ENCODE measurements at places on chromosomes 2 and 18. TPM values are rescaled to one million over a fixed set of nuclear protein-coding genes. Genes with fewer than 3 reads are reported as not detected.

- peak; percentile 62 for DNase-seq
Measured at GRCh38 chr2:233053928-233054784, 6.0 kb upstream of the INPP5D start.

GRCh38 chr2:138665937-138666336, 114.3 kb downstream of the NXPH2 start:
- no peak for DNase-seq

GRCh38 chr18:58557008-58557435, 71.9 kb downstream of the ALPK2 start:
- peak; percentile 55 for DNase-seq

- no peak for DNase-seq
Measured at GRCh38 chr18:56532176-56532840, 106.1 kb downstream of the TXNL1 start.

- DNase-seq, result no peak
Measured at GRCh38 chr2:241068136-241068941, 33.7 kb downstream of the MTERF4 start.

GRCh38 chr18:25832001-25832604, 258.3 kb downstream of the SS18 start:
- DNase-seq, result peak; percentile 61

DNA sequence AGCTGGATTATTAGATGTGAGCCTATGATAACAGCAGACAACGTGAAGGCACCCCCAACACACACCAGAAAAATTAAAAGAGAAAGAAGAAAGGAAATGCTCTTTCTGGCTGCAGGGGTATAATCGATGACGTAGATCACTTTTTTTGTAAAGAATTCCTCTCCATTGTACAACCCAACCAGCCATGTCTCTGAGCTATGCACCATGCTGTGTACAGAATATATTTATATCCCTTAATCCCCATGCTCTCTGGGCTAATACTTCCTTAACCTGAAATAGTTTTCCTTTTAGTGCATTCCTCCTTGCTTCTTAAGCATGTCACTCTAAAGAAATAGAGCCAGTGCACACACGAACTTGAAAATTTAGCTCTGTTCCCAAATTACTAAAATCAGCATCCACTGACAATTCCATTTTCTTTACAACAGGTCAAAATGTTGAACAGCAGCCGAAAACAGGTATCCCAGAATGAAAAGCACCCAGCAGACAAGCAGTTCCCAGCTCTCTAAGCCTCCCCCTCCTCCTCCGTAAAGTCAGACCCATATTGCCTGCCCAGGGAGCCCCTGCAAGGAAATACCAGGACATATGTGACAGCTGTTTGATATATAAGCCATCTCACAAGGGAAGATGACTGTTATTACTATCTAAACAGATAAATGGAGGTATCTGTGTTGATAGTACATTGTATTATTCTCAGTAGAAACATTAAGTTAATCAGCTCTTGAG, 247.4 kb upstream of the RAB6C start:
- DNase-seq, result no peak

DNA sequence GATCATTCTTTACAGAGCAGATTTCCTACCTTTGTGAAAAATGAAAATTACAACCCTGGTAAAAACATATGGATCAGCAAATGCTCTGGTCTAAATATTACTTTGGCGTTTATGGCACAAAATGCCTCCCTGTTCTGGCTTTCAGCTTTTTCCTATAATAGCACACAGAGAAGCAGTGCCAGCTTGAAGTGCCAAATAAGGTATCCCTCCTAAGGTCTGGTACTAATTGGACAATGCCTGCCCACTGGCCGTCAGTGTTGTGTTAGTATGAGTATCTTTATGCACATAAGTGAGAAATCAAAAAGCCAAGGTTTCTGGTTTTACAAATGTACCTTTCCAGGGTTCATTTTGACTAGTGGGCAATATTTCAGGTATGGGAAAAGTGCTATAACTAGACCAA, 1293.7 kb upstream of the FAM98A start:
- no peak for DNase-seq

DNA sequence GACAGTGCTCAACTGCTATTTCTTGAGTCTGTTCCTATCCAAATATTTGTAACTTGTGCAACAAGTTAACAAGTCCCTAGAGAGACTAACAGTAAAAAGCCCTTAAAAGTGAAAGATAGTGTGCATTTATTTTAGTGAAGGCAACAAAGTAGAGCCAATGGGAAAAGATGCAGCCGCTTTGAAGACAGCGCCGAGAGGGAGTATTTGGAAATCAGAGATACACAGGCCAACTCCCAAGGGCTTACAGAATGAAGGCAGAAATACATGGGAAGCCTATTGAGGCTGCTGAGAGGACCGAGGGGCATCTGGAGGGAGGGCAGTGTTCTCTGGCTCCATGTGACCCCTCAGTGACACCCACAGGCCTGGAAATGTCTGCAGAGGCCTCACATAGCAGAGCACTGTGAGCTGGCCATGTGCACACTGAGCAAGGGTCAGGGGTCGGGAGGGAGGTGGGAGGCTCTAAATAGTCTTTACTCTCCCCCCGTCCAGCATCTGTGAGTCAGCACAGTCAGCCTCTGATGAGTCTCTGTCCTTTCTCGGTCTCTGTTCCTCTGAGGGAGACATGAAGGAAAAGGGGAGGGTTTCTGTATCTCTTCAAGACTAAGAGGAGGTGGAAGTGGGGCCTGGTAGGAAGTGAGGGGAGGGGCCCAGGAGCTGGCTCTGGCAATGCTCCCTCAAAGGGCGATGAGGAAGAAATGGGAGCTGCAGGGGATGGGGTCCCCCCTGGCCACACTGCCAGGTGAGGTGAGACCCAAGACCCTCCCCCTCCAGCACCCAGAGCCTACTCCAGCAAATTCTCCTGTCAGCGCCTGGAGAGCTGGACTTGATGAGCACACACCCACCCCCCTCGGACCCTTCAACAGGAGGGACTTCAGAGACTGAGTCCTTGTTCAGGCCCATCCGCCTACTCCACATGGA, 133.6 kb downstream of the SP3 start:
- DNase-seq, result peak; percentile 73

DNA sequence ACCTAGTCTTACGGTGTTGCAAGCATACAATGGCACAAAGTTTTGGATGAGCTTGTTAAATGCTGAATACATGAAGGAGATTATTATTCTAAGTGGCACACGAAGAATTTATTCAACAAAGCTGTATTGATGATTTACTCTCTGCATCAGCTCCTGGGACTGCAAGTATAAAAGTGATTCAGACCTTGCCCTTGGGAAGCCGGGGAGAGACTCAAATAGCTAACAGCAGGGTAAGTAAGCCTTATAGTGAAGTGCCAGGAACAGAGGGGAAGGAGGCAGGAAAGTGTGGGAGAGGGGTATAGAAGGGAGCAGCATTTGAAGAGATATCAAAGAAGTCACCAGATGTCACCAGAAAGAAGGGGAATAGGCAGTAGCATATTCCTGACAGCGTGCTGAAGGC, 115.4 kb downstream of the MCFD2 start:
- DNase-seq, result no peak

DNA sequence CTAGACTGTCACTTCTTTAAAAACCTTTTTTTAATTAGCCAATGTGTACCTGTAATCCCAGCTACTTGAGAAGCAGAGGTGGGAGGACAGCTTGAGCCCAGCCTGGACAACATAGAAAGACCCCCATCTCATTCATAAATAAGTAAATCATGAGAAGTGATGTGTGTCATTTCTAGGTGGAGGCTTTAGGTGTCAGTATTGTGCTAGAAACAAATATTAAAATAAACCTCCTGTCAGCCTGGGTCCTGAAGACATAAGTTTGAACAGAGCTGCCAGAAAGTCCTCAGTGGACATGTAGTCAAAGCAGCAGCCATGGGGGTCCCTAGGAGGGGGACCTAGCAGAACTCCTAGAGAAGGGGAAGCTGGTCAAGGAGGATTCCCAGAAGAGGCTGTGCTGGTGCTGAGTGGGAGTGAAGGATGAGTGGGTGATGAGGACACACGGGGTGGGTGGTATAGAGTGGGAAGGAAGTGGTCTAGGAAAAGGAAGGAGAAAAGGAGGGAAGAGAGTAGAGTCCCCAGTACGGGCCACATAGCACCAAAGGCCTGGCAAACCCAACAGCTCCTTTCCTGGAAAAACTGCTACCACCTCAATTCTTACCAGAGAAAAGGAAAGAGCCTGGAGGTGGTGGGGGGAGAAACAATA, 316.6 kb upstream of the NCKAP5 start:
- DNase-seq, result no peak

GRCh38 chr2:121884511-121884921, 129.1 kb downstream of the TSN start:
- DNase-seq, result no peak

DNA sequence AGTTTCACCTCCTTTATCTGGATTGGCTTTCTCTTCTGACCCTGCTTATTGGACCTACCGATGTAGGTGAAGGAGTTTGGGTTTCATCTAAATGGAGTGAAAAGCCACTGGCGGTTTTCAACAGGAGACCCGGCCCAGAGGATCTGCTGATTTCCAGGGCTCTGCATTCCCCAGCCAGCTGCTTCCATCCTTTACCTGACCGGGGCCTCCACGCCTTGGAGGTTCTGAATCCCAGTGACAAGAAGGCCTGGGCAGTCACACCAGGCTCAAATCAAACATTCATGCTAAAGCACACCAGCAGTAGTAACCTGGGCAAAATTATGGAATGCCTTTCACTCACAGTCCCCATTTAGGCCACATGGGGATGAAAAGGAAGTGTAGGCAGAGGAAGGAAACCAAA, 30.0 kb upstream of the RTTN start:
- no peak for DNase-seq

GRCh38 chr2:20175931-20176330, 49.0 kb downstream of the SDC1 start:
- DNase-seq, result no peak

- no peak for DNase-seq
Measured at GRCh38 chr2:209821806-209822205, 50.2 kb downstream of the UNC80 start.

DNA sequence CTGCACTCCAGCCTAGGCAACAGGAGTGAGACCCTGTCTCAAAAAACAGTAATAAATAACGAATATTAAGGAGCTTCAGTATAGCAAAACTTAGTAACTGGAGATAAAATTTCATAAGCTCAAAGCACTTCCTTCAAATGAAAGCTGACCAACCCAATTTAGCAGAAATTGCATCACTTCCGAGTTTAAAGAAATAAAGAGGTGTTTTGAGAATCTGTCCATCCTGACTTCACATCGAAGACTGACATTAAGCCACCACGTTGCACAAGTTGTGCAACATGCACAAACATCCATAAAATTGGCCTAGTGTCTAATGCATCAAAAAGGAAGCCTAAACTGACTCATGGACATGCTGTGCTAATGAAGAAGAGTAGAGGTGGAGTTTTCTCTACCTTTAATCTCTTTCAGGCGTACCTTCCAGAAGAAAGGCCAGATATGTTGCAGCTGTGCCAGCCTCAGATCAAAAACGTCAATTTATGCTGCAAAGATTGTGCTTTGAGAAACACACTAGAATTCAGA, 7.7 kb upstream of the DSG3 start:
- DNase-seq, result no peak

GRCh38 chr2:133092571-133092970, 422.6 kb upstream of the LYPD1 start:
- no peak for DNase-seq

DNA sequence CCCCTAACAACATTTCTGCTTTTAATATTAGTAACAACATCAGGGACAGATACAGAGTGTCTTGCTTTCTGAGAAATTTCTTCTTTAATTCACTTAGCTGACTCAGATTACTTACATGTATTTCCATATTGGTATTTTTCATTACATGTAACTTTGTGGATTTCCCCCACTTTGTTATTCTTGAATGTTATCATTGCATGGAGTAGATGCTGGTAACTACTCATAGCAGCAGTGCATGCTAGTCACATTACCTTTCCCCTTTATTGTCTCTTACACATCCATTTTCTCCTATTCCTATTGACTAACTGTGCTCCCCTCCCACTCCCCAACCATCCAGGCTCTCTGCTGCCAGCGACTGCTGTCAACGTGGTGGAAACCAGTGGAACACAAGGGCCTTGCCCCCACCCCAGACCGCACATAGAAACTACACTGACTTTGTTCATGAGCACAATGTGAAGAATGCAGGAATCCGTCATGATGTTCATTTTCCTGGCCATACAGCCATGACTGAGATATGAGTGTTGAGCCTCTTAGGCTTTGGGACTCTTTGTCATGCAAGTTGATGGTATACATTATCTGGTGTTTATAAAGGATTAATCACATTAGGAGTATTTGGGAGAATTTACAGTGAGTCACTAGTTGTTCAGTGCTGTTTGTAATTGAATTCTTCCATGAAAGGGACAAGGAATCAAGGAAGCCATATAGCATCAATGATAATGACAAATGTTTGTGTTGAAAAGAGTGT, 91.0 kb downstream of the EPB41L5 start:
- no peak for DNase-seq

GRCh38 chr2:232632904-232633412, 446 bp upstream of the EFHD1 start:
- DNase-seq, result peak; percentile 84

DNA sequence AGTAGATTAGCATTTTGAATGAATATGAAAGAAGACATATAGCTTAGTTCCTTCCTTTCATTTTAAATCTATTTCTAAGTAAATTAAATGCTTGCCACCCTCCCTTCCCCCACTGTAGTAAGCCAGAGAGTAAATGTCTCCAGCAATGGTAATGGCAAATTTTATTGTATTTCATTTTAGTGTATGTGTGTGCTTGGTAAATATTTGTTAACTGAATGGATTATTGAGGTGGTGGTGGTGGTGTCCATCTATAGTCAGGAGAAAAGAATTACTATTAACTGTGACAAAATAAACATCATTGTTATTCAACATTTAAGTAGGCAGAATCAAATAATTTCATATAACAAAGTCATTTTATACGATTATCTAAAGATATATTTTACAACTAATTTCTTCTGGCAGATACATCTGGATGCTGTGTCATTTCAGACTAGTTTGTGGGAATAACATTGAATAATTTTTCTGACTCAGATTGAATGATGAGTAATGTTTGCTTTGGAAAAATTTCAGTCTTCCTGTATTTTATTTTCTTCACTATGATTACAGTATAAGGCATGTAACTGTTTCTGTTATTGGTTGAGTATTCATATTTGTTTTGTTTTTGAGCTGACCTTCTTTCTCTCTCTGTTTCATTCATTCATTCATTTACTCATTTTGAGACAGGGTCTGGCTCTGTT, 18.3 kb downstream of the ASXL3 start:
- DNase-seq, result no peak

DNA sequence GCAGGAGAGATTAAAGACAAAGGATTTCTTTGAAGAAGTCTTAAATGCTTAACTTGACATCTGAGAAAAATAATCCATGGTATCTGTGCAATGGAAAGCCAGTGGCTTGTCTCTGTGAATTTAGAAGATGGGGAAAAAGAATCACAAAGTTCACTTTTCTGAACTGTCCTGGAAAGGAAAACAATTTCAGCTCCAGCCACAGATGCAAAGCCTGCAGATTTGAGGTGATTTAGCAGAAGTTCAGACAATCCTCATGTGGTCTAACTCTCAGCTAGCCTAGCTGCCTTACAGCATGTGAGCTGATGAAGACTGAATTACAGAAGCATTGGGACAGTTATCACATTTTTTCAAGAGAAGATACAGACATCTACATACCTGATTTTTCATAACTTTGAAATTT, 126.7 kb upstream of the ITGB6 start:
- no peak for DNase-seq

- peak; percentile 84 for DNase-seq
Measured at GRCh38 chr2:71700658-71701397, 247.5 kb downstream of the DYSF start.

Gene PASK
- 0.71 TPM for total RNA-seq

Gene SMAD7
- 14.7 TPM for total RNA-seq

Gene ADAM23
- total RNA-seq, result 6.0 TPM

Gene TMEM169
- total RNA-seq, result 0.41 TPM

Gene PGAP1
- 2.2 TPM for total RNA-seq

Gene IL1RN
- total RNA-seq, result not detected

Gene GAREM1
- 10.3 TPM for total RNA-seq

Gene PRSS56
- total RNA-seq, result 5.0 TPM

Gene SKOR2
- total RNA-seq, result not detected

Gene VWC2L
- total RNA-seq, result not detected

Data from psoas muscle (tissue), 8 donors.